ENCODE measurements at places on chromosomes 1 and 21.
A peak's percentile ranks its signal among the peaks of the same experiment; 100 is the strongest.

GRCh38 chr1:245871915-245872314, 635.2 kb downstream of the SMYD3 start:
- no peak for DNase-seq

DNA sequence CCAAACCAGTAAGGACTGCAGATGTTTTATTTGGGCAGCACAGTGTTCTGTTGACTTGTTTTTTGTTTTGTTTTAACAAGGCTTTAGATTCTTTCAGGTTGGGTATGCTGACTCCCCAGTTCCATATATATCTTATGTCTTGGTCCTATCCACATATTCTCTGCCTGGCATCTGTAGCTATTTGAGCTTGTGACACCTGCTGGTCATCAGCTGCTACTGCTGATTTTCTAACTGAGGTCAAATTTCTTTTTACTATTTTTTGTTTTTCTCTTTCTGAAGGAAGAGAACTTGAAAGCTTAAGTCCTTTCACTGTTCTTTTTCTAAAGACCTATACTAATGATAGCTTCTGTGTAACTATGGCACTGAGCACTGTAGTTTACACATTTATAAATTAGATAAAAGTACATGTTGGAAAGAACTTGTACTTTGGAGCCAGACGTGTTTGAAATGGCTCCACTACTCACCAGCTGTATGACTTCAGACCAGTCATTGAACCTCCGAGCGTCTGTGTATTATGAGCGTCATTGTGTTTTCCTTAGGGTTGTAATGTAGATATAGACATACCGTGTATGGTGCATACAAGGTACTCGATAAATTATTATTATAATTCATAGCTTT, 109.4 kb downstream of the NRDC start:
- DNase-seq = peak; percentile 48

- DNase-seq = no peak
Observed at GRCh38 chr1:94562519-94563260, 21.1 kb upstream of the F3 start.

- DNase-seq = no peak
Observed at GRCh38 chr1:97034651-97035050, 313.1 kb downstream of the PTBP2 start.

DNA sequence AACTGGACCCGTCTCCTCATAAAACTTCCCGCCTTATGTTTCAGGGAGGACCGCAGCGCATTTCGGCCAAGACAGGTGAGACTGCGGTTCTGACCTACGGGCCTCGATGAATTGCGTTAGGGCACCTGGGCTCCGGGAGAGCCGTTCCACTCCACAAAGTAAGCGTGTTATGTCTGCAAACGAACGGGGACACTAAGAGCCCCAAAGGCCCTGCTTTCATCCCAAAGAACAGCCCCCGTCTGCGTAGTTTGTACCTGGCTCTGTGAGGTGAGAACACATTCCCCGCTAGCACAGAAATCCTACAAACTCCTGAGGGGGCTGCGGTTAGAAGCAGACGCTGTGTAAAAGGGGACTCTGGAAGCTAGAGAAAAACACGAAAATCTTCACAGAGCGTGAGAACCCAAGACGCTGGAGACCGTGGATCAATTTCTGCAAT, 41.6 kb upstream of the PPIAL4F start:
- no peak for DNase-seq

GRCh38 chr1:18401921-18402320, 78.8 kb upstream of the KLHDC7A start:
- DNase-seq = no peak

DNA sequence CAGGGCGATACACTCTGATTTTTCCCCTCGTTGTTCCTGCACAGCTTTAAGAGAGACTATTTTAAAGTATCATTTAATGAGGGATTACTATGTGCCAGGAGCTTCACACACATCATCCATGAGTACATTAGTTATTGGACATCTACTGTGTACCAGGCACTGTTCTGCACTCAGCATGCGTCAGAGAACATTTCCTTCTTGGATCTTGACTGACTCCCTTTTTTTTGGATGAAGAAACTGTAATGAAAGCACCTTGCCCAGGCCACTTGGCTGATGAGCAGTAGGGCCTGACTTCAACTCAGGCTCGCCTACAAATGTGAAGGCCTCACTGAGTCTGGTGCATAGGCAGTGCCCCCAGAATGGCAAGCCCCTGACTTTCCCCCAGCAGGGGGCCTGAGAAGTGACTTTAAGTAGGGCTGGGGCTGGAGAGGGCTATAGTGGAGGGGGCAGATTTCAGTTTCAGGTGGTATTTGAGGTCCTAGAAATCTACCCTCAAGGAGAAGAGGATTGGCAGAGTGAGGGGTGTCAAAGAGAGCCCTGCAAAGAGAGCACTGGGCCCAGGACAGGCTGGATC, 50.0 kb downstream of the PTPRU start:
- no peak for DNase-seq

DNA sequence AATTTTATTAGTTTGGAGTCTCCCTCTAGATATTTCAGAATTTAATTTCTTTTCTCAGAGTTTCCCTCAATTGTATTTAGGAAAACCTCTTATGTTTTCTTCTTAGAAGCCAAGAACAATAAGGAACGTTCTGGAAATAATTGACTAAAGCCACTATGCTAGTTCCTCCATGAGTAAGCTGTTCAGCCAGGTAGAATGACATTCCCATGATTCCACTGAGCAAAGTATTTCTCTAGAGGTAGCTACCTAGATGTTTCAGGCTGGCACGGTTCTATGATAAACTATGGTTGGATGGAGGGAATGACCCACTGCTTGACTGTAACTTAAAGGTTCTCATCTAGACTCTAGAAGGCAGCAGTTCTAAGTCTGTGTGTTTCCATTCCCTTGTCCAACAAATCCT, 62.4 kb downstream of the CLDN17 start:
- DNase-seq = no peak

DNA sequence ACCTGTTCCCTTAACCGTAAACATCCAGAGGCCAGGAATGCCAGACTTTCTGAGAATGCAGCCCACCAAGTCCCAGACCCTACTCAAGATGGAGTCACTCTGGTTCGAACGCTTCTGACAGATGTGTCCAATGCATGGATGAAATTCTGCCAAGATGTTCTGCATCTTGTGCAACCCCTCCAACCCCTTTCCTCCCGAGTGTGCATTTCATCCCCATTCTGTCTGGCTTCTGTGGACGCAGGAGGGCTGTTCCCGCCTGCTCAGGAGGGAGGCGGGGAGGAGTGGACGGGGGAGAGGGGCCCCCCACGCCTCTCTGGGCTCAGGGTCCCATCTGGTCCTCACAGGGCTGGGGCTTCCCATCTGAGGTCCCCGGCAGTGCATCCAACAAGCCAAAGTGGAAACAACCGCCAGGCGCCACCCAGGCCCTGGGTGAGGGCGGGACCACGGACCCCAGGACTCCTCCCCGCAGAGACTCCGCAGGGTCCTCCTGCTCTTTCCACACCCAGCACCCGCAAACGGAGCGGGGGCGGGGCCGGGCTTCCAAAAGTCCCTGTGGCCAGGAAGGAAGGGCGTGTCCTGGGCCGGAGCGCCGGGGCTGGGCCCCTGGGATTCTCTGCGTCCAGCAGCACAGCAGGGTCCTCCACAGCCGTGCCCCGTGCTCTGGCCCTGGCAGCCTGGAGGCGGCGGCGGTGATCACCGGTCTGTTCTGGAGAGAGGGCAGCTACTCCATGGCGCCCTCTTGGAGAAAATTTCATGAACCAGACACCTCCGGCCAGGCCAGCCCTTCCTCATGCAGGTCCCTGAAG, 27.8 kb upstream of the SUMO3 start:
- DNase-seq = peak; percentile 63

DNA sequence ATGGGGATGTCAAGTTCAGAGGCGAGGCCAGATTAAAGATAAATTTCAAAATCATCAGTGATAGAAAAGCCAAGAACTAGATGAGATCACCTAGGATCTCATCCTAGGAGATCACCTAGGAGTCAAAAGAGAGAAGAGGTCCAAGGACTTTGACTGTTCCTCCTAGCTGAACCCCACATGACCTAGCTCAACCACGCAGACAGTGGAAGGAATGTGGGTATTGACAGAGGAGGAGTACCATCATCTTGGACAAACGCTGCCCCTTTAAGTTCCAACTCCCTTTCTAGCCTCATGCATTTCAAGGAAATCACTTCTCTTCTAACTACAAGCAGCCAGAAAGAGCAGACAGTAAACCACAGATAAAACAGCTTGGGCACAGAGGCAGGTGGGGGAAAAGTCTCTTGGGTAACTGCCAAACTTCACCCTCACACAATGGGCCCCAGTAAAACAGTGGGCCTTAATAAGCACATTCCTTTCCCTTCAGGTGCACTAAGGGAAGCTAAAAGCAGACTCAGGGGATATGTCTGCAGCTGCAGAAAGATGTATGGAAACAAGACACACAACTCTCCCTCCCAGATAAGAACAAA, 12.5 kb upstream of the FAM76A start:
- DNase-seq = no peak

DNA sequence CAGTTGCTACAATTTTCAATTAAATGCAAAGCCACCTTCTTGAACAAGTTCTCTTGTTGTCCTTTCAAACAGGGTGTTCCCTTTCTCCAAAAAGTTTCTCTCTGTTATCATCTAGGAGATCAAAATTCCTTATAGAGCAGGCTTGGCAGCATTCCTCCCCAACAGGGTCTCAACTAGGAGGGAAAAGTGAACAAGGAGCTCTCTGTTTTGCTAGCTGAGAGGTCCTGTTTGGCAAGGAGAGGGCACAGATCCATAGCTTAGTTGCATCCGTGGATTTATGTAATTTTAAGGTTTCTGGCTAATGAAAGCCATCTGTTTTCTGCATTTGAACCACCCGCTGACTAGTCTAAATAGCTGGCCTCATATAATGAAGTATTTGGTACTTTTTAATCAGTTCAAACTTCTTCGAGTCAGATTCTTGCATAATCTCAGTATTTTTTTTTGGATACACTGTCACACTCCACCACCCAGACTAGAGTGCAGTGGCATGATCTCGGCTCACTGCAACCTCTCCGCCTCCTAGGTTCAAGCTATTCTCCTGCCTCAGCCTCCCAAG, 54.0 kb downstream of the APP start:
- DNase-seq = no peak

DNA sequence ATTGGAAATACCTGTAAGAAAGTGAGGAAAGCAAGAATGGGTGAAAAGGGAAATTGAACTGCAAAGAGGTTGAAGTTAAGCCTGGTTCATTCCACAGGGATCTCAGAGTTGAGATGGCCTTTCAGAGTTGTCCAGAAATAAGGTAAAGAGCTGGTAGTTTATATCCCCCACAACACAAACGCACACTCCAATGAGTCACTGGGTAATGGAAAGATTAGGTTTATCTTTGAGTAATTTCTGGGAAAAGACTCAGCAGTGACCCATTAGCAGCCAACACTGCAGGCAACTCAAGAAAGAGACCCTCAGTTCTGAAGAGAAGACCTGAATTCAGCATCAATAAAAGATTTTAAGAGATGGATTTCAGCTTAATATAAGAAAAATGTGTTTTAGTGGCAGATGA, 485.5 kb downstream of the PTPRC start:
- no peak for DNase-seq

DNA sequence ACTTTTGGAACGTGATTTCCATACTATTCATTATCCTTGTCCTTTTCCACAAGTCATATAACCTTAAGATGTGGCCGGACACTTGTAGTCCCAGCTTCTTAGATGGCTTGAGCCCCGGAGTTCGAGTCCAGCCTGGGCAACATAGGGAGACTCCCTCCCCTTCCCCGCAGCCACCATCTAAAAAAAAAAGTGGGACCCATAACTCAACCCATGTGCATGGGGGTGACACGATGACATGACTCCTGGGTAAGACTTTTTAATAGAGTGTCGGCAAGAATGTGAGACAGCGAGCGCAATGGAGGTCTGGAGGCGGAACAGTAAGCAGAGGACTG, 25.7 kb downstream of the MIA3 start:
- DNase-seq = no peak

DNA sequence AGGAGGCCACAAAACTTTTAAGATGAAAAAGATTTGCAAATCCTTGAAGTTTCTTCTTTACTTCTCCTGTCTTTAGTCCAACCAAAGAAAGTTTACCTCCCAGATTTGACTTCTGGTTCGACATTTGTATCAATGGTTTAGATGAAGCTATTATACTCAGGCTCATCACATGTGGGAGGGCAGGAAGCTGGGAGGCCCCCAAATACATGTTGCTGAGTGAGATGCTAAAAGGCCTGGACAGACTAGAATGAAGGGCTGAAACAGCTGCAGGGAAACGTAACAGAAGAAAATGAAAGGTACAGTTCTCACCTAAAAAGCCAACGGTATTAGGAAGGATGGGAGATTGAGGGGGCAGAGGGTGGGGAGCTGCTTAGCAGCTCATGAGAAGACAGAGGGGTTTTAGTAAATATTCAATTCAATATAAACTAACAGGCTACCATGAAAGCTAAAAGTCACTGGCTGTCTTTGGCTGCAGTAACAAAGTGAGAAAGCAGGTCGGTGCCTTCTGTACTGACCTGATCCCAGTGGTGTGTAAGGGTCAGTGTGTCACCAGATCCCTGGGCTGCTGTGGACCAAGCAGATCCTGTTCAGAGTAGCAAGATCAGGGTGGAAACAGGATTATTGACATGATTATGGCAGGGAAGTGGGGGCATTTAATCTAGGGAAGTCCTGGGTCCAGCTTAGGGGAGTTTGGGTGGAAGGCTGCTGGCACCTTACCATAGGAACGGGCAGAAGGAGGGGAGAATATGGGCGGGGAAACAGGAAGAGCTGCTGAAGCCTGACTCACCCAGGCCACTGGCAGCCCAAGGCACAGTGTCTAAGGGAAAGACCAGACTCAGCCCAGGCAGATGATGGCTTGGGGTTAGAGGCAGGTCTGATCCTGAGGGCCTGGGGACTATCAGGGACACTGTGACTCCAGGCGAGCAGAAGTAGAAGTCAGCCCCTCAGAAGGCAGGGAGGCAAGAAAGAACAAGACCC, 60.4 kb downstream of the KCNN3 start:
- peak; percentile 78 for DNase-seq

- DNase-seq = peak; percentile 30
Observed at GRCh38 chr1:231806623-231807495, 180.3 kb downstream of the DISC1 start.

GRCh38 chr1:20179371-20180128, 6.3 kb upstream of the UBXN10 start:
- no peak for DNase-seq

DNA sequence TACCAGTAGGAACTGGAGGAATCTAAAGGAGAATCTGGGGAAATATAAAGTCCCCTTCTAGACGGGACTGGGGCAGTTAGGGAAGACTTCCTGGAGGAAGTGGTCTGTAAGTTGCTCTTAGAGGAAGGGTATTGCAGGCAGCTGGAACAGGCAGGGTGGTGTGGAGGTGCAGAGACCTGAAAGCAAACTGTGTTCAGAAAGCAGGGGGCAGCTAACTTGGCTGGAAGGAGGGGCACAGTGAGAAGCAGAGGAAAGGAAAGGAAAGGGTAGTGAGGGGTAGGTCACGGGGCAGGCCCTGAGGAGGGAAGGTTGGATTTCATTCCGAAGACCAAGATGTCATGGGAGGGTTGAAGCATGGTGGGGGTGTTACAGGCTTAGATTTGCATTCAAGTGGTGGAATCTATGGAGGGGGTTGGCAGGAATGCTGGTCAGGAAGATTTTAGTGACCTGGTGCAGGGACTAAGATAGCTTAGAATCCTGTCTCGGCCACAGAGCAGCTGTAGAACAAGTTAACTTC, 240.7 kb downstream of the FOXD2 start:
- DNase-seq = no peak

GRCh38 chr1:40075266-40075665, 21.8 kb downstream of the PPT1 start:
- no peak for DNase-seq

- no peak for DNase-seq
Observed at GRCh38 chr1:164926107-164926506, 367.1 kb downstream of the PBX1 start.
